ENCODE measurements at places on chromosomes 6 and 20. TPM values are rescaled to one million over a fixed set of nuclear protein-coding genes. Genes with fewer than 3 reads are reported as not detected.

Gene ELOVL4
- total RNA-seq = 2.2 TPM

Gene SIRPB2
- total RNA-seq = not detected

Gene CLPSL2
- total RNA-seq = not detected

Gene TMC2
- not detected for total RNA-seq

Gene SAMD3
- total RNA-seq = 4.6 TPM

Gene PHACTR3
- not detected for total RNA-seq

Gene COL10A1
- not detected for total RNA-seq

Gene BNIP5
- not detected for total RNA-seq

Gene GNMT
- total RNA-seq = 0.23 TPM

Gene VTA1
- total RNA-seq = 52.6 TPM

Gene PHACTR1
- not detected for total RNA-seq

Gene ANGPT4
- total RNA-seq = not detected

Gene TMEM200A
- total RNA-seq = 0.70 TPM

Gene MAFB
- total RNA-seq = 0.04 TPM

Gene ADGRG6
- 0.67 TPM for total RNA-seq

Gene SLC22A3
- total RNA-seq = not detected

Gene BANF2
- not detected for total RNA-seq

Gene GZF1
- total RNA-seq = 13.1 TPM

Gene CALHM4
- not detected for total RNA-seq

Gene TNF
- total RNA-seq = 162 TPM

Gene TJAP1
- total RNA-seq = 45.8 TPM

Gene SLC16A10
- 4.4 TPM for total RNA-seq

Gene SLC17A3
- total RNA-seq = not detected

Gene HTR1E
- total RNA-seq = not detected

Gene HCRTR2
- total RNA-seq = not detected

Gene COL11A2
- 1.1 TPM for total RNA-seq

Gene SLC17A1
- not detected for total RNA-seq

Gene CHRNA4
- total RNA-seq = not detected

Gene AGER
- 10.5 TPM for total RNA-seq

Gene KHDRBS2
- total RNA-seq = not detected

Gene NKX2-2
- total RNA-seq = not detected

Gene SMPDL3A
- total RNA-seq = 0.19 TPM

Gene CLVS2
- total RNA-seq = not detected

Gene RNF182
- not detected for total RNA-seq

Gene TDRD6
- not detected for total RNA-seq

Gene PPIL4
- total RNA-seq = 30.8 TPM

Gene DLL1
- 0.25 TPM for total RNA-seq

Gene CCM2L
- not detected for total RNA-seq

Gene C6orf15
- total RNA-seq = not detected

Gene CPXM1
- total RNA-seq = 1.7 TPM

Gene VAPB
- total RNA-seq = 34.6 TPM

Gene NSFL1C
- 89.5 TPM for total RNA-seq

Gene SERINC1
- 51.5 TPM for total RNA-seq

Gene TEAD3
- total RNA-seq = 0.70 TPM

Gene CALHM6
- total RNA-seq = 5.0 TPM

Gene FAM209B
- 0.48 TPM for total RNA-seq

Gene SLC18B1
- 7.0 TPM for total RNA-seq

Gene SYTL3
- 119 TPM for total RNA-seq

Gene RUNX2
- total RNA-seq = 23.6 TPM

Gene PFDN4
- total RNA-seq = 42.9 TPM

Gene EYA2
- not detected for total RNA-seq

Gene DSP
- total RNA-seq = 0.02 TPM

Gene IL17F
- 1.5 TPM for total RNA-seq

All from activated CD8-positive, alpha-beta memory T cell treated with anti-CD3 and anti-CD28 coated beads for 36 hours (primary cell).